ENCODE measurements at places on chromosomes 12 and 14.

DNA sequence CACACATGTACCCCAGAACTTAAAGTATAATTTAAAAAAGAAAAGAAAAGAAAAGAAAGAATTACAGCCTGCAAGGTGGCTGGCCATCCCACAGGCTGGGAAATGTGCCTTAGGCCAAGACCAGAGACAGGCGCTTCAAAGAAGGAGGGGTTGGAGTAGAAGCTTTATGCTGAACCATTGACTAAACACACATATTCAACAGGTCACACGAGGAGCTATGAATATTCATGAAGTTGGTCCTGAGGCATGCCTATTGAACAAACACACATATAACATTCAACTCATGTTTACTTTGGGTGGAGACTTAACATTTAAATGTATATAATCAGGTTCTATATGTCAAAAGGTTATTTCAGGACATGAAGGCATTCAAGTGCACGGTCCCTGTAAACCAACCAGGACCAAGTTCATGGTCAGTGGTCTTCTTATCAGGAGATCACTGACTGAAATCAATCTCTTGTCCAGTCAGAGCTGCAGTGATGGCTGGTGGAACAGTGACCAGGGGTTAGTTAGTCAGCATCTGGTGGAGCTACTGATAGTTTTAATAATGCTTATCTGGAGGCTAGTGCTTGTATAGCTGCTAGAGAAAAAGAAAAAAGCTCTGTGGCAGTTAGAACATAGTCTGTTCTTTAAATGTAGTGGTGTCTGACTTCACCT lies 35.6 kb upstream of the ITPR2 start:
- DNase-seq = no peak

- no peak for DNase-seq
These were observed 10.4 kb downstream of the PTGES3 start for GRCh38 chr12:56677680-56678079.

- no peak for DNase-seq
These were observed 179.8 kb downstream of the DPF3 start for GRCh38 chr14:72714094-72714493.

DNA sequence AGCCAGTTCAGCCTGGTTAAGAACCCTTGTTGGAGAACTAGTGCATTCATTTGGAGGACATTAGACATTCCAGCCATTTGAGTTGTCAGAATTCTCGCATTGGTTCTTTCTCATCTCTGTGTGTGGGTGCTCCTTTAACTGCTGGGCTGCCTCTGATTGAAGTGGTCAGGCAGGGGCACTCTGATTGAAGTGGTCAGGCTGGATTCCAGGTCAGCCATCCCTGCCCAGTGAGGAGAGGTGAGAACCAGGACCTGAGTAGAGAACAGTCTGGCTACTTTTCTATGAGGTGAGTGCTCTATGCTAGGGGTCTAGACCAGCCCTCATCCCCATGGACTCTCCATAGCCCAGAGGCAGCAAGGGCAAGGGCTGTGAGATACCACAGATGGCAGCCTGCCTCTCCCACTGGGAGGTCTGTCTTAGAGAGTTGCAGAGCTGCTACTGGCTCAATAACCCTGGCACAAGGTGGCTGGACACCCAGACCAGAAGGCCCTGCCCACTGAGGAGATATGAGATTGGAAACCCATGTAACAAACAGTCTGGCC lies 691.6 kb downstream of the TMTC2 start:
- DNase-seq = no peak

DNA sequence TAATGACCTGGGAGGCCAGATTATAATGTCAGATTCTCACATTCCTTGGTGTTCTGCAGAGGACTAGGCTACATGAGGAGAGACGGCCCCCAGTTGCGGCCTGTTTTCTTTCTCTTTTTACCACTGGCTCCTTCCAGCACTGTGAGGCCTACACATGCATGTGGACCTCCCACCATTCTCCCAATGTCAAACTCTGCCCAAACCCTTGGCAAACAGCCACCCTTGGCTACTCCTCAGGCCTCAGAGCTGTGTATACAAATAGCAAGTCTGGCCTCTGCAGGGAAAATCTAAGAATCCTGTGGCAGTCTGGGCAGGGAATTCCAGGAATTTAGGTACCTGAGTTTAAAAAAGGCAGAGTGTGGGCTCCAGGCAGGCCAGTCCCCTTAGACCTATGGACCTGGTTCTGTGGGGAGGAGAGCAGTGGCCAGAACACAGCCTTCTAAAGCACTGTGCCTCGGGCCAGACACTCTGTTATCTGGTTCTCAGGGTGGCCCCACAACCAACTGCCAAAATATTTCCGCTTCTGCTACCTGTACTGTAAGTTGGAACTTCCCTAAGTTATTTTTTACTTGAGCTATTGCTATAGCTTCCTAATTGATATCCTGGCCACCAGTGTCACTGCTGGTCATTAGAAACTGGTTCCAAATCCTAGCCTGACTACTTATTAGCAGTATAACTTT lies 19.9 kb upstream of the NEDD1 start:
- no peak for DNase-seq

GRCh38 chr14:32561520-32561919 lies 232.4 kb downstream of the AKAP6 start:
- DNase-seq = no peak

DNA sequence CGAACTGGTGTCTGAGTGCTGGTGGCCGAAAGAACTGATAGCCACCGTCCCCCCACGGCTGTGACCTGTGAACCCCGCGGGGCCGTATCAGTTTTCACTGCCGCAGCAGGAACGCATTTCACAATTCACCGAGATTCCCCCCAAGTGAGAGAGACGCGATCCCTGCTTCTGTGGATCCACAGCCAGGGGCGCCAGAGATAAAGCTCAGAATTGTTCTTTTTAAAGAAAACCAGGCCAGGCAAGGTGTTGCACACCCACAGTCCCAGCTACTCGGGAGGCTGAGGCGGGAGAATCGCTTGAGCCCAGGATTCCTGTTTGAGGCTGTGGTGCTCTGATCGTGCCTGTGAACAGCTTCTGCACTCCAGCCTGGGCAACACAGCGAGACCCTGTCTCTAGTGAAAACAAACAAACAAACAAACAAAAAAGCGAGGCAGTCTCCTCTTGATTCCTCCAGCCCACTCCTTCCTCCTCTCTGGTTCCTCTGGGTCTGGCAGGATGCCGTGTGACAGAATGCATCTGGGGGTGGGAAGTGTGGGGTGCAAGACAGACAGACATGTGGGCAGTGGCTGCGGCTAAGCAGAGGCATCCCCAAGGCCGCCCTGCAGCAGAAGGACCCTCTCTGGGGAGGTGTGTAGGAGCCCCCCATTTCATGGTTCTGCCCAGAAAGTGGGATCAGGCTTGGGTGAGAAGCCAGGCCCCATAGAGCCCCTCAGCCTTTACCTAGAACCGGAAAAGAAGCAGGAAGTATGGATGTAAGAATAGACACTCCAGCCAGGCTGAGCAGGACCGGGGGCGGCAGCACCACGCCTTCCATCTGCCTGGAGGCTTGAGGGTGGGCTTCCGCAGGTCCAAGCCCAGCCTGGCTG lies 39.2 kb upstream of the PPP1R13B start:
- DNase-seq = no peak

DNA sequence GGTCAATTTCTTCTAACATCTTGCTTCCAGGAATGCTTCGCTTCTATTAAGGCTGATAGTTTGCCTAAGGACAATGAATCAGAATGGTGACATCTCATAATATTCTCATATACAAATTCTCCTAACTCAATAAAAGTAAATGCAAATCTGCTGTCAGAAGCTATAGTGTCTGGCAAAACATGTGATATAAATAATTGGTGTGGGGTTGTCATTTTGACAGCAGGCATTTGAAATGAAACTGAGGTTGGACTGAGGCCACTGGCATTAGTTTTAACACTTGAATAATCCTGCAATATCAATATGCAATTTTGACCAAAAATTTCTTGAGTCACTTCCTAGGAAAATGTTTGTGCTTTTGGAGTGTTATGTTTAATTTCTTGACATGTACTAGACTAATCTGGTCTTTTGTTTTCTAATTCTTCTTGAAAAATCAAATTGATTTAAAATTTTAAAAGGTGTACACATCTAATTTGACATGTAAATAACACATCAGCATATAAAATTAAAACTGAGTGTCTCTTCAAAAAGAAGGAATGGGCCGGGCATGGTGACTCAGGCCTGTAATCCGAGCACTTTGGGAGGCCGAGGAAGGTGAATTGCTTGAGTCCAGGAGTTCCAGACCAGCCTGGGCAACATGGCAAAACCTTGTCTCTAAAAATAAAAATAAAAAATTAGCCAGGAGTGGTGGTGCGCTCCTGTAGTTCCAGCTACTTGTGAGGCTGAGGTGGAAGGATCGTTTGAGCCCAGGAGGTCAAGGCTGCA lies 92.3 kb upstream of the BTG1 start:
- no peak for DNase-seq

DNA sequence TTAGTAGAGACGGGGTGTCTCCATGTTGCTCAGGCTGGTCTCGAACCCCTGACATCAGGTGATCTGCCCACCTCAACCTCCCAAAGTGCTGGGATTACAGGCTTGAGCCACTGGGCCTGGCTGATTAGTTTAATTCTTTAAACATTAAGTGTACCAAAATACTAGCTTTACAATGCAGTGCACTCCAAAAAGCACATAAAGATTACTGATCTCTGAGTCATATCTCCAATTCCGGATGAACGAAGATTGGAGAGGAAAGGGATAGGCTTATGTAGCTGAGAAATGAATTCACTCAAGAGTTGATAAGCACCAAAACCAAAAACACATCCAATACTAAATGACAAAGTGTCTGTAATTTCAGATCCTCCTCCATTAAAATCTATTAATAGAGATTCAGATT lies 15.1 kb downstream of the NAV3 start:
- DNase-seq = peak; percentile 26

DNA sequence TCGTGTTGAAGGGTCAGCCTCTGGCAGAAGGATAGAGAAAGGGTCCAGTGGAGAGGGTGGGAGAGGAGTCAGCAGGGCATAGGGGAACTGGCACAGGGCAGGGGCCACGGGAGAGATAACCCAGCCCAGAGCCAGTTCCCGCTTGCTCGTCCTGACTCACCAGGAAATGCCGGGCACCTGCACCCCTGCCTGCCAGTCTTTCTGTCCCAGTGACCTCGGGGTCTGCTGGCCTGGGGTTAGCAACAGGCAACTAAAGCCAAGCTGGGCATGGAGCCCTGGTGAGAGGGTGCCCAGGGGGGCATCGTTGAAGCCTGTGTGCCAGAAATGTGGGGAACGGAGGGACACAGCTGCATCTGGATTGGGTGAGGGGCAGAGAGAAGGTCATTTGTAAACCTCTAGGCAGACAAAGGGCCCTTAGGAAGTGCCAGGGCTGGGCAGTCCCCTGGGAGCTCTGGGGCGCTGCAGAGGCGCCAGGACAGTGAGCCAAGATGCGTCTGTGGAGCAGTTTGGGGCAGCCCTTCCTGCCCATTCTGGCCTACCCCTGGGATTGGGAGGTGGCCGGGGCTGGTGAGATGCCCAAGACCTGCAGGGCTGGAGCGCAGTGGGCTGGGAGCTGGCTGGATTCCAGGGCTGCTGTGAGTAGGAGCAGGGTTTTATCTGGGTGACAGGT lies 5.5 kb downstream of the TNFAIP2 start:
- peak; percentile 38 for DNase-seq

GRCh38 chr12:49043856-49044258 lies 16.7 kb downstream of the KMT2D start:
- DNase-seq = peak; percentile 45

DNA sequence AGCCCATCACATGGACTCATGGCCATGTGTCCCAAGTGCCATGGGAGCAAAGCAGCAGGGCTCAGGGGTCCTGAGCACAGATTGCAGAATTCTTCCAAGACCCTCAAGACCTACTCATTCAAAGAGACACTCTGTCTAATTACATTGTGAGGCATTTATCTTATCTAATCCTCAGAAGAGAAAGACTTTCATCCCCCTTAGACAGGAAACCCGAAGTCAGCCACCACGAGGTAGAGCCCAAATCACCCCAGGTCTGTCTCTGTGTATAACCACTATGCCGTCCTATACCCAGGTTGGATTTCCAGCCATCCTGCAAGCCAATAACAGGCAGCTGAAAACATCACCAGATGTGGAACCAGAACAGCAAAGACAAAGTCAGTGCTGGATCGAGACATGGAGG lies 8.9 kb upstream of the BCL11B start:
- no peak for DNase-seq

DNA sequence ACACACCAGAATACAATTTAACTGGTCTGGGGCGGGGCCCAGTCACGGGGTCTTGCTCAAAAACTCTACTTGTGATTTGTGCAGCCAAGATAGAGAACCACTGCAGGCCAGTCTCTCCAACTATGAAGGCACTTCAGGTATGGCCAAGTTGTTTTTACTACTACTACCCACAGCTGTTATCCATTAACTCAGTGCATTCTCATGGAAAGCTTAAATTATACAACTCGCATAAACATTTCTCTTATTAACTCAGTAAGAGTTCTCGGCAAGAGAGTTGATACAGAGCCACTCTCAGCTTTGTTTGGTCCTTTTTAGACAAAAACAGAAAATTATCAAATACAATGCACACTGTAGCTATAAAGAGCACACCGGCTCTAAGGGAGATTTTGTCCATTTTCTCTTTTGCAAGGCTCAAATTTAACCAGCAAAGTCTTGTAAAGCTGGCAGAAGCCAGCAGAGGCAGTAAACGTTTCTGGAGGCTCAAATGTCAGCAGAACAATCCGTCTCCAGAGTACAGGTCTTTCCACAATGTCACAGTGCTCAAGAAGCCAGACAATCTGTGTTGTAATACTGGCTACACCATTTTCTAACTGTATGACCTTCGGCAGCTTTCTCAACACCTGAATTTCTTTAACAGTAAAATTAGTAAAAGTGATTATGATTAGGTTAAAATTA lies 85.9 kb downstream of the PTGER2 start:
- DNase-seq = peak; percentile 3

DNA sequence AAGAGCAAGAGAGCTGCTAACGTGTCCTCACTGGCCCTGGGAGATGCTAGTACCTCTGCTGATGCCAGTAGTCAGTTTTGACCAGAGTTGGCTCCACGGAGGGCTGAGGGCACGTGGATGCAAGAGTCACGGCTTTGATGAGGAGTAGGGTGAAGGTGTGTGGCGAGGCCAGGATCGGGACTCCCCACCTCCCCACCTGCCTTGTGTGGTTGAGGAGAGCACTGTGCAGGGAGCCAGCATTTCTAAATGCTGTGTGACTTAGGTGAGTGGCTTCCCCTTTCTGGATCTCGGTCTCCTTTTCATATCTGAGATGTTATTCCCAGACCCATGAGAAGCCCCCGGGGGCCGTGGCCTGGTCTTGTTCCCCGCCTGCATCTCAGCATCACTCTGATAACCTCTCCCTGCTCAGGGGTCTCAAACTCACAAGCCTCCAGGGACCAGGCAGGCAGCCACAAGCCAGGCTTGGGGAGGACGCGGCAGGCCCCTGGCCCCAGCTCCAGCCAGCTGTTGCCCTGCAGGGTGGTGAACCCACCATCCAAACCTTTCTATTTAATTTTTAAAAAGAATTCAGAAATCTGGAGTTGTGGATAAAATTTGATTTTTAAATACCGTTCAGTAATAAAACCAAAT lies 32.1 kb downstream of the MVK start:
- DNase-seq = no peak

DNA sequence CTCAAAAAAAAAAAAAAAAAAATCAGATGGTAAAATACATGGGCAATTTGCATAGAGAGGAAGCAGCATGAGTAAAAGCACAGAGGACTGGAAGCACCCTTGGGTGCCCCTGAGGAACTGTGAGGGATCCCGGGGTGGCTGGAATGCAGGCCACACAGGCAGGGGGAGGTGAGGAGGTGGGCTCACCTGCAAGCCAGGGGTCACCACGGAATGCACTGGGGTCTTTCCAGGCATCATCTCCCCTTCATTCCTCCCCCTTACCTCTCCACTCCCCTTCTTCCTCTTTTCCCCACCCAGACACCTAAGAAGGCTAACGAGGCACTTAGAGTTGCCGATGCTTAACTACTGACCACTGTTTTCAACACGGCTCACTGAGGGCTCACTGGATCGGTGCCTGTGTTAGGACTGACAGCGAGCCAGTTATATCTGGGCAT lies 14.4 kb upstream of the HIP1R start:
- DNase-seq = no peak

- DNase-seq = no peak
These were observed 11.2 kb upstream of the LBHD2 start for GRCh38 chr14:103072595-103073366.
